ENCODE measurements at places on chromosomes 12 and 14.

DNA sequence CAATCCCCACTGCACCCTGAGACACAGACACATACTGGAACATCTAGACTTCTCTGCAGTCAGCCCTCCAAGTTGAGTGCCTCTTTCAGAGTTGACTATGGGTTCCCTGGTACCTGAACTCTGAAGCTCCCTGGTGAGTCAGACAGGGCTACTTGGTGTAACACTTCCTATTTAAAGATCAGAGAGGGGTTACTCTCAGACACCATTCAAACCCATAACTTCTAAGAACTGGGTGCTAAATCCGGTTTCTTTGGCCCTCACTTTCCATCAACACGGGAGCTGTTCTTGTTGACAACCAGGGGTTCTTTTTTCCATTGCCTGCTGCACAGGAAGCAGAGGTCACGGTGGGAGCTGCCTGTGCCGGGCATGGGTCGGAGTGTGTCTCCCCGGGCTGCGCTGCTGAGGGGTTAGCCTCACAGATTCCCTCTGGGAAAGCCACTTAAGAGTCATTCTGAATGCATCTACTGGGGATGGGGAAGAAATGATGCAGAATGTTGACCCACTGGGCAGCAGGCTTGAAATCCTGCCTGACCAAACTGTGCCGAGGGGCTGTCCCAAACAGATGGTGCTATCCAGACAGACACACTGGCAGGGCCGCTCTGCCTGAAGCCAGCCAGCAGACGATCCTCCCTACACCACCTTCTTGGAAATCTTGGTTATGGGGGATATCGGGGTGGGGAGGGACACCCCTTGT lies 74.1 kb downstream of the PITPNM2 start:
- DNase-seq = peak; percentile 74

DNA sequence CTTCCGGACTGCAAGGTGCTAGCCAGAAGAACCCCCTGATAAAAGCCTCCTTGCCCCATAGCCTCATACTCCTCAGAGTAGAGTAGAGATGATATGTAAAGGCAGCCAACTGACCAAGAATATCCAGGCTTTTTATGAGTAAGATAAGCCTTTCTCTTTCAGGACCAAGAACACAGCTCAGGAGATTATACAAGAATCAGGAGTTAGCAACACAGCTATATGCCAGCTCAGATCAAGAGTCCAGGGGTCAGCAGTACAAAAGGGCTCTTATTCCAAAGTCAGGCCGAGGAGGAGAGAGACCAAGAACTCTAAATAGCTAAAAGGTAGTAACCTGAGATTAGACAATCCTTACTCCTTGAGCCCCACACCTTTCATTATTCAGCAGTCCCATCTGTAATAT lies 135.3 kb downstream of the BTG1 start:
- DNase-seq = no peak

DNA sequence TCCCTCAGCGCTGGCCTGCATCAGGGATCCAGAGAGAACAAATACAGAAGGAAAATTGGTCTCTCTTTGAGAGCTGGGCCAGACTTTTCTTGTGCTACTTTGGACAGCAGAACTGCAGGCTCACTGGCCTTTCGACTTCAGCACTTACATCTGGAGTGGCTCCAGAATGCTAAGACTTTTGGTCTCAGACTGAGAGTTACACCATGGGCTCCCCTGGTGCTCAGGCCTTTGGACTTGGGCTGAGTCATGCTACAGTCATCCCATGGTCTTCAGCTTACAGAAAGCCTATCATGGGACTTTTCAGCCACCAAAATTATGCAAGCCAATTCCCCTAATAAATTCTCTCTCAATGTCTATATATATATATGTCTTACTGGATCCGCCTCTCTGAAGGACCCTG lies 9.0 kb upstream of the CD163 start:
- DNase-seq = no peak

- peak; percentile 28 for DNase-seq
These were observed 46.0 kb upstream of the HIF1A start for GRCh38 chr14:61649283-61649682.

DNA sequence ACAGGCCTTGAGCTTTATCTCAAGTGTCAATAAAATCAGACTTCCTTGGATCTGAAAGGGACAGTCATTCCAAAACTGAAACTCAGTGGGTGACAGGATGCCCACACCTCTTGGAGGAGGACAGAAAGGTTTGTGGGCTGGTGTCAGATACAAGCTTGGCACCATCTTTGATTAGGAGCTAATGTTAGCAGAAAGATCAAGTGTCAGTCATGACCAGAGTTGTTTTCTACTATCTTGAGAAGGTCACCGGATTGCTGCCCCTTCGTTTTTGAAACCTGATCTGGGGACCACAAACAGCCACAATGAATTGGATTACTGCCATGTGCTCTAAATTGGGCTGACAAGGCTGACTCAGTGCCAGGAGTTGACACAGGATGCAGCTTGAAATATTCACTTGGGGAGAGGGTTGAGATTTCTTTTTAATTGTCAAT lies 88.3 kb downstream of the OTOGL start:
- DNase-seq = no peak

Measured in CD4-positive, alpha-beta T cell treated with Interleukin-2 at 100 ng/mL for 4 hours (primary cell).